Tibial nerve (tissue), 4 donors: ENCODE measurements at places on chromosomes 7 and 10. TPM values are rescaled to one million over a fixed set of nuclear protein-coding genes. Genes with fewer than 3 reads are reported as not detected.

The C10orf62 gene
- total RNA-seq: 1.2 TPM

DNA sequence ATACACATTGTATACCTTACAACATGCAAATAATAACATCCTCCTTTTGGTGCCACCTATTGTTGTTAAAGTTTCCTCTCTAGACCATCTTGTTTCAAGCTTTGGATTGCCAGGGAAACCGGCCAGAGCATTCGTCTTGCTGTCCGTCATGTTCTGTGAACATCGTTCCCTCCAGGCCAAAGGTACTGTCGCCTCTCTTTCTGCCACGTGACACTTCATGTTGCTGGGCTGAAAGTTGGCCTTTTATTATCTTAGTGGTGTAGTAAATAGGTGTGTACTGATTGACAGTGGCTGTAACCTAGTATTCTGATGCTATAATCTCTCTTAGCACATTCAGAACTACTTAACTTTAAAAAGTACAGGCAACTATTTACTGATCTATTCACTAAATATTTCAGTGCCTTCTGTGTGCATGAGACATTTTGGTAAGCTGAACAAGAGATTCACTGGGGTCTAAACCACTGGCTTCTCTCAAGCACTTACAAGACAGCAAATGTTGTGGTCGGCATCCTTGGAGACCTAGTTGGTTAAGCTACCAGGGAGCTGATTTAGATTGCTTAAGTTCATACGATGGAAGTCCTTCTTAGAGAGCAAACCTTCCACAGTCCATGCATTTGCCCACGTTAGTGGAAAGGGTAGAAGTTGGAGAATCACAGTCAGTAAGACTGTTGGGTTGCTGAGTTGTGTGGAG is 52.4 kb downstream of the SHH start:
- H3K36me3 ChIP-seq: peaks cover 39% of the 10 kb centered on the region
- DNase-seq: no peak
- no peaks in the 10 kb centered on the region for H3K4me1 ChIP-seq
- H3K4me3 ChIP-seq: no peak overlapping the region
- no peaks in the 10 kb centered on the region for H3K27me3 ChIP-seq

- no peaks in the 10 kb centered on the region for H3K4me1 ChIP-seq
- H3K36me3 ChIP-seq: no peaks in the 10 kb centered on the region
- H3K4me3 ChIP-seq: no peak overlapping the region
- DNase-seq: no peak
- no peaks in the 10 kb centered on the region for H3K27me3 ChIP-seq
These were observed 13.8 kb upstream of the ZRANB1 start for GRCh38 chr10:124928087-124928486.

DNA sequence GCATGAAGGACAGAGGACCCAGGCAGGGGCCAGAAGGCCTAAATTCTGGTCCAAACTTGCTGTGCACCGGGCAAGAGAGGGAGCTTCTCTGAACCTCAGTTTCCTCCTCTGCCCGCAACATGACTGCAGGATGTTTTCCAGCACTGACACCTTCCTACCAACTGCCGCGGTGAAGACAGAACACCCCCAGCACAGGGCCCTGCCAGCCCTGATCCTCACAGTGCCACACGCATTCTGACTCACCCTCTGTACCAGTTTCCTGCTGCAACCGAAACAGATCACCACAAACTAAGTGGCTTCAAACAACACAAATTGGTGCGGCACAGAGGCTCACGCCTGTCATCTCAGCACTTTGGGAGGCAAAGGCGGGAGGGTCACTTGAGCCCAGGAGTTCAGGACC is 18.1 kb downstream of the MAD1L1 start:
- no peaks in the 10 kb centered on the region for H3K27me3 ChIP-seq
- no peak overlapping the region for H3K4me3 ChIP-seq
- no peak overlapping the region for H3K27ac ChIP-seq

DNA sequence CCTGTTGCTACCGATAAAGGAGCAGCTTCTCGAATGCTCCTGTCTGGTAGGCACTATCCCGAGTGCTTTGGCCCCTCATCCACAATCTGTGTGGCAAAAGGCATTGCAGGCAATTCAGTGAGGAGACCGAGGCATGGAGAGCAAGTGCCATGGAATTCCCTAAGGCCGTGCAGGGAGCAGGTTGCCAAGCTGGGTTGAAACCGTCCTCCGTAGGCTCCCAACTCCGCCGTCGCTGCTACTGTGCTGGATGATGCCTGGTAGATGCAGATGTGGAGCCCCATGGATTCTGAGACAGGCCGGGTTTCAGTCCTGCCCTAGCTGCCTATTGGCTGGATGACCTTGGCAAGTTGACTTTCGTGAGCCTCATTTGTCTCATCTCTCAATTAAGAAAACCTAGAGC is 85.3 kb downstream of the EGFR start:
- peaks cover 7% of the 10 kb centered on the region for H3K4me1 ChIP-seq
- DNase-seq: no peak
- no peak overlapping the region for H3K4me3 ChIP-seq
- peaks cover 3% of the 10 kb centered on the region for H3K27me3 ChIP-seq
- no peak overlapping the region for H3K27ac ChIP-seq

GRCh38 chr10:111211706-111212105 is 134.9 kb downstream of the ADRA2A start:
- H3K4me1 ChIP-seq: no peaks in the 10 kb centered on the region
- H3K27ac ChIP-seq: no peak overlapping the region
- no peaks in the 10 kb centered on the region for H3K27me3 ChIP-seq
- H3K4me3 ChIP-seq: no peak overlapping the region
- no peaks in the 10 kb centered on the region for H3K36me3 ChIP-seq

DNA sequence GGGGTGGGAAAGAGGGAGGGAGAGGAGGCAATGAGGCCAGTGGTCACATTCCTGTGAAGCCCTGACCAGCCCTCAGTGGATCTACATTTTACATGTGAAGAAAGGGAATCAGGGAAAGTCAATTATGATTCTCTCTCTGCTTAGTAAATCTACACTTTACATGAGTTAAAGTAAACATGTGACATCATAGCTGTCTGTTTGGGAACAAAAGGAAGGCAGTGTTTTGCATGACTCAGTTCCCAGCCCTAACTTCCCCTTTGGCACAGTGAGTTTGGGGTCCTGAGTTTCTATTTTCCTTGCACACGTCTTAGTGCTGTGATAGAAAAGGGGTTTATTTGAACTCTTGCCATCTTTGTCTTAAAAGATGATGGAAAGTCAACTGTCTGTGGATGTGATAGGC is 615.1 kb downstream of the SDK1 start:
- peak overlapping the region; percentile 19 for H3K27ac ChIP-seq
- DNase-seq: no peak
- H3K27me3 ChIP-seq: no peaks in the 10 kb centered on the region
- H3K4me3 ChIP-seq: no peak overlapping the region

GRCh38 chr7:5694912-5695726 is 86.3 kb downstream of the RNF216 start:
- H3K4me1 ChIP-seq: peaks cover 3% of the 10 kb centered on the region
- no peaks in the 10 kb centered on the region for H3K27me3 ChIP-seq
- H3K4me3 ChIP-seq: no peak overlapping the region
- peak overlapping the region; percentile 84 for H3K27ac ChIP-seq
